Neuronal stem cell (in vitro differentiated cells): ENCODE measurements at places on chromosomes 13 and 19.

DNA sequence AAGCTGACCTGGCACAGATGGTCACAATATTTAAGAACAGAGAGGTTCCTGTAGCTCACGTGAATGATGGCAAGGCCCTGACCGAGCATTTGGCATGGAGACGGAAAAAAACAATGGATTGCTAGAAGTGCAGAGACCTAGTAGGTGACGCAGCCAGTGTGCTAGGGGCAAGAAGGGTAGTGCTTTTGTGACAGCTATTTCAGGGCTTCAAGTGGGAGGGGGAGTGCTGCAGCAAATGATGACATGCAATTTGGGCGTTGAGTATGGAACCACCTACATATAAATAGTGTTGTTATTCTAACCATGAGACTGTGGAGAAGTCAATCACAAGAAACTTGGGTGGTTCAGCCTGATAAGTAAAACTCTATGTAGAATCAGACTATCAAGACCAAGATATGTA, 65.7 kb upstream of the IL17D start:
- no peak for DNase-seq

GRCh38 chr19:55284405-55285058, 735 bp downstream of the BRSK1 start:
- no peak for DNase-seq

DNA sequence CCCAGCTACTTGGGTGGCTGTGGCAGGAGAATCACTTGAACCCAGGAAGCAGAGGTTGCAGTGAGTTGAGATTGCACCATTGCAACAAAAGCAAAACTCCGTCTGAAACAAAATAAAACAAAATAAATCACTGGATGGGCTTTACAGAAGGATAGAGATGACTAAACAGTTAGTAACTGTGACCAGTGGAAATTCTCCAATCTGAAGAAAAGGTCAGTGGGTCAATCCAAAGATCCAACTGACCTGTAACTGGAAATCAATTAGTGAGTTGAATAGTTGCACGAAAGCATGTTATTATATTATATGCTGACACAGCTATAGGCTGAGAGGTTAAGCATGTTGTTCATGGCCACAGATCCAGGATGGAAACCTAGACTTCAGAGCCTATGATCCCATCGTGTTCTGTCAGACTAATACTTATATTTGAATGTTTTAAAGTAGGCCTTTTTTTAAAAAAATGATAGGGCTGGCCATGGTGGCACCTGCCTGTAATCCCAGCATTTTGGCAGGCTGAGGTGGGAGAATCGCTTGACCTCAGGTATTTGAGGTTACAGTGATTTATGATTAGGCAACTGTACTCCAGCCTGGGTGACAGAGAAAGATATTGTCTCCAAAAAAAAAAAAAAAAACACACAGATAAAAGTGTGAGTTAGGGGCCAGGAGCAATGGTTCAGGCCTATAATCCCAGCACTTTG, 1.4 kb downstream of the ECH1 start:
- no peak for DNase-seq

DNA sequence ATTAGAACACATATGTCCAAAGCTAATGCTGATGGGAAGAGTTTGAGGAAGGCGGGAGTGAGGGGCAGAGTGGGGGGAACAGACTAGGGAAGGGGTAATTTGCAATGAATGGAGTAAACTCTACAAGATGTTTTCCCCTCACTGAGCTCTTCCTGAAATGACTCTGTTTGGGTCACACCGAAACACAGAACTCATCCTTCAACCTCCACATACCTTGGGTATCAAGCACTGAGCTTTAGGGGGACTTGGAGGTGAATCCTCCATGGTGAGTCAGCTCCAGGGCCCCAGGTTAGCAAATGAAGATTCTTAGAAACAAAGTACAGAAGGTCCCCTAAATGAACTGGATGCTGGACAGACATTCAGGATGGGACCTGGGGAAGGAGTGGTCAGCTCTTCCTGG, 1.3 kb upstream of the SIGLEC10 start:
- DNase-seq: no peak

DNA sequence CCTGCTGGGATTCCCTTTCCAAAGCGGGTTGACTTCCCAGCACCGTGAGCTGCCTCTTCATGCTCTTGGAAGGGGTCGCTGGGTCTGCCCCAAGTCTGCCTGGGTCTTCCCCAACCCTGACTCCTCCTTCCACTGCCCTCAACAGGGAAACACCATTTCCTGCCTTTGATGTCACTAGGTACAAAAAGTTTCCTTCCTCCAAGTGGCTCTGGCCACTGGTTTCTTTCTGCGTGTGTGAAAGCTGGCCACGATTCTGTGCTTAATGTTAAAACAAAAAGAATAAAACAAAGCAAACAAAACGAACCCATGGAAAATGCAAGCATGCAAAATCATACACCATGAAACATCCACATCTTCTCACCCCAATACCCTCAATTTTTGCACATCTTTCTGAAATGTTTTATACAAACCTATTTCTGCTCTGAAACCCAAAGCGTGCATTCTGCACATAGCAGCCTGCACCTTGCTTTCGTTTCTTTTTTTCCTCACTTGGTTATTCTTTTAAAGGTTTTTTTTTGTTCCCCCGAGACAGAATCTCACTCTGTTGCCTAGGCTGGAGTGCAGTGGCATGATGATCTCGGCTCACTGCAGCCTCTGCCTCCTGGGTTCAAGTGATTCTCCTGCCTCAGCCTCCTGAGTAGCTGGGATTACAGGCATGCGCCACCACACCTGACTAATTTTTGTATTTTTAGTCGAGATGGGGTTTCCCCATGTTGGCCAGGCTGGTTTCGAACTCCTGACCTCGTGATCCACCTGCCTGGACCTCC, 12.5 kb upstream of the TNFSF9 start:
- no peak for DNase-seq

- no peak for DNase-seq
Observed at GRCh38 chr13:31209172-31209840, 9.5 kb downstream of the B3GLCT start.

DNA sequence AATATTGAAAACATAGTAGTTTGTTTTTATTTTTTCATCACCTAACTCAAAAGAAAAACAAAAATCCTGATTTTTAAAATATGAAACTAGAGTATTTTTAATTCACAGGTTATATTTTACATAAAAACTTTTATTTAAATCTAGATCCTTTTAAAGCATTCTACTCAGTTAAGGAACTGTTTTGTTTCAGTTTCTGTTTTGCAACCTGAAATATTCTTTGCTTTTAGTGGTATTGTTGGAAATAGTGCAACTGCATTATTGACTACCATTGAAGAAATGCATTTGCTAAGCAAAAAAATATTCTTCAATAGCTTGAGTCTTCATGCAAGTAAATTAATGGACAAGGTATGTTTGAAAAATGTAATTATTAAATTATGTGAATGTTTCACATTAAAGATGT, 43.8 kb downstream of the COG6 start:
- no peak for DNase-seq

- DNase-seq: no peak
Observed at GRCh38 chr19:43811837-43812236, 9.6 kb upstream of the LYPD5 start.

DNA sequence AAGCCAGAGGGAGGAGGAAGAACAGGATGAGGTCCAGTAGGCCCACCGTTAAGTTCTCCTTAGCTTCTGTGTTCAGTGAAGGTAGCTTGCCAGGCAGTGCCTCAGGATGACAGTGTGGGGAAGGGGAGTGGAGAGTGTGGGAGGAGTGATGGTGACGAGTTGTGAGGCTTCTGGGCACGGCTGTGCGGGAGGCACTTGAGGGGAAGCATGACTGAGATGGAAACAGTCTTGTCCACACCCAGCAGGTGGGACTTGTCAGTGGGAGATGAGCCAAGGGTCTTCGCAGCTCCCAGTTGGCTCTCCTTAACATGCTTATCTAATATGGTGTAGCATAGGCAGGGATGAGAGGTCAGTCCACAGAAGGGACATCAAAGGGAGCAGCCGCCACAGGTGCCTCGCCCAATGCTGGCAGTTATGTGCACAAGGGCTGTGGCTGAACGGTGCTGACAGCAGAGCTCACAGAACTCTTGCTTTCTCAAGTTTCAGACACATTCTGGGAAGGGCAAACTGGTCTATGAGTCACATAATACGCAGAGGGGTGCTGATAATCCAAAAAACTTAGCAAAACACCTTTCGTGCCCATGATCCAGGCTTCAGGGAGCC, 47.5 kb downstream of the OXGR1 start:
- DNase-seq: no peak

- DNase-seq: peak; percentile 26
Observed at GRCh38 chr13:48542581-48543341, 9.9 kb upstream of the RCBTB2 start.

DNA sequence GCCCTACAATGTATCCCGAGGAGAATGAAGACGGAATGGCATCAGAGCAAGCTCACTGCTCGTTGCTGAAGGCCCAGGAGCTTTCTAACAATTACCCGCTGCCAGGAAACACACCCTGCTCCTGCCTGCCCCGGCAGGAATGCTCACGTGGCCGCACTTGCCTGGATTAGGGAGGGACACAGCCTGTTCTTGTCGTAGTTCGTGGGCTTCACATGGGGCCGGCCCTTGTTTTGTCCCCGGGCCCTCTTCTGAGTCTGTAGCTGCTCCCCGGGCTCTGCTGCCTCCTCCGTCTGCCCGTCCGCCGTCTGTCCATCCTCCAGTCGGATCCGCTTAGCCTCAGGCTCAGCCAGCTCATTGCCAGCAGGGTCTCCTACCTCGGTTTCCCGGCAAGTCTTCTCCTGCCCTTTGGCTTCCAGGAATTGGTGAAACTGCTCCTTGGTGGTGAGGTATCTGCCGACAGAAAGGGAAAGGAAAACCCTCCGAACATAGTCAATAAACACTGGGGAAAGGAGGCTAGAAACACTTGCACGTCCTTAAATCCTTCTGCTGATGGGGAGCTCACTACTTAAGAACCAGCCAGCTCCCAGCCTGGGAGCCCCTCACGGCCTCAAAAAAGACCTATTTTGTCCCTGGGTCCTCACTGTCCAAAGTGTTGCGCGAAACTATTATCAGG, 941 bp downstream of the DUS3L start:
- DNase-seq: no peak

- no peak for DNase-seq
Observed at GRCh38 chr13:84446972-84447639, 564.8 kb upstream of the SLITRK1 start.
